H54 (cell line): ENCODE measurements at places on chromosomes 2 and 18.
A peak's percentile ranks its signal among the peaks of the same experiment; 100 is the strongest.

GRCh38 chr18:51164761-51165281 lies 32.7 kb downstream of the MEX3C start:
- DNase-seq: no peak

- no peak for DNase-seq
Measured at GRCh38 chr18:76203552-76203951, 291.5 kb downstream of the ZNF516 start.

GRCh38 chr18:63054901-63055584 lies 264.5 kb downstream of the BCL2 start:
- no peak for DNase-seq

- no peak for DNase-seq
Measured at GRCh38 chr2:149899390-149899789, 311.8 kb upstream of the MMADHC start.

DNA sequence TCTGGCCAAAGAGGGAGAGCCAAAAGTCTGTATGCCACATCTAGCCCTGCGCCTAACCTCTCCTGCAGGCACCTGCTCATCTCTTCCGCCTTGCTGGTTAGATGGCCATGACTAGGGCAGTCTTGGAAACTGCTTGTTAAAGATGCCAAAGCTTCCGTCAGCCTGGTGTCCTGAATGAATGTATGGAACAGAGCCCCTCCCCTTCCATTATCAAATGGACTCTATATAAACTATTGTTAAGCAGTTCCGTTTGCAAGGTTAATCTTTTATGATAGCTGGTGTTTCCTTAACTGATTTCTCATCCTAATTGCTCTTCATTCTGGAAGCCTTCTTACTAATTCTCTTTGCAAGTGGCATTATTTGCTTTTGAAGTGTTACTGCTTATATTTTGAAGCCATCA lies 87.1 kb downstream of the ATP9B start:
- DNase-seq: no peak

DNA sequence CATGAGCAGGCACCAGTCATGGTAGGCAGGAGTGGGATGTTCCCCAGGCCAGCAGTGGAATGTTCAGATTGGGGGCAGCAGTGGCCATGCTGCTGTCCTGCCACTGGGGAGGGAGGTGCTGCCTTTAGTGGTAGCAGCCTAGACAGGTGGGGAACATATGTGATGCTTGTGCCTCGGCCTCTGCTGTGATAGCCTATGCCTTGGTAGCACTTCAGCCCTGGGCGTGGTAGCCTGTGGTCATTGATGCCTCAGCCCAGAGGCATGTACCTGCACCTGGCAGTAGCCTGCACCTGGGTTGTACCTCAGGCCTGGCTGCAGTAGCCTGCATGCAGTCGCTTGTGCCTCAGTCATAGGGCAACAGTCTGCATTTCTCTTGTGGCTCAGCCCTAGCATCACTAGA lies 7.1 kb downstream of the RFTN2 start:
- DNase-seq: no peak

DNA sequence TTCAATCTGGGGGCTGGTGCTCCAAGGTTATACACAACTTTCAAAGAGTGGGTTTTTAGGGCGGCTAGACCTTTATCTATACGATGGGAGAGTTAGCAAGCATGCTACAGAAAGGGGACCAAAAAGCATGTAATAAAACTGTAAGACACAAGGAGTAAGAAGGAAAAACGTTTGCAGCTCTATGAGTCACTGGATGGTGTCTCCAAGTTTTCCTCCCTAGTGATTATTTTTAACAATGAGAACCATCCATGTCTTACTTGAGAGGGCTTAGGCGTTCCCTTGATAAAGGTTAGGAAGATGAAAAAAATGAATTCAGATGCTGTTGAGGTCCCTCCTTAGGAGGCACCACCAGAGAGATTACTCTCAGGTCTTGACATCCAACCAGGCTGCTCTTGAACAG lies 75.9 kb downstream of the HRH4 start:
- no peak for DNase-seq

DNA sequence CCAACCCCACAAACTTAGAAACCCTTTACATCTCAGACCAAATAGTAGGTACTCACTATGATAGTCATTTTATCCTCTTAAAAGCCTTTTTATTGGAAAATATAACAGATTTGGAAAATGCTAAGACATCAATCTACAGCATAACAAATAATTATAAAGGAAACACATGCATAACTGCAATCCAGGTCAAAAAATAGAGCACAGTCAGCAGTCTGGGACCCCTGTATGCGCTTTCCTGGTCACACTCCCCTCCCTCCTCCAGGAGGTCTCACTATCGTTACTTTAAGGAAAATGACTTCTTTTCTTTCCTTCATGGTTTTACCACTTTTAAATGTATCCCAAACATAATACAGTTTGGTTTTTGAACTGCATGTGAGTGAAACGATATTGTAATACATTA lies 90.5 kb upstream of the CCDC150 start:
- DNase-seq: no peak

DNA sequence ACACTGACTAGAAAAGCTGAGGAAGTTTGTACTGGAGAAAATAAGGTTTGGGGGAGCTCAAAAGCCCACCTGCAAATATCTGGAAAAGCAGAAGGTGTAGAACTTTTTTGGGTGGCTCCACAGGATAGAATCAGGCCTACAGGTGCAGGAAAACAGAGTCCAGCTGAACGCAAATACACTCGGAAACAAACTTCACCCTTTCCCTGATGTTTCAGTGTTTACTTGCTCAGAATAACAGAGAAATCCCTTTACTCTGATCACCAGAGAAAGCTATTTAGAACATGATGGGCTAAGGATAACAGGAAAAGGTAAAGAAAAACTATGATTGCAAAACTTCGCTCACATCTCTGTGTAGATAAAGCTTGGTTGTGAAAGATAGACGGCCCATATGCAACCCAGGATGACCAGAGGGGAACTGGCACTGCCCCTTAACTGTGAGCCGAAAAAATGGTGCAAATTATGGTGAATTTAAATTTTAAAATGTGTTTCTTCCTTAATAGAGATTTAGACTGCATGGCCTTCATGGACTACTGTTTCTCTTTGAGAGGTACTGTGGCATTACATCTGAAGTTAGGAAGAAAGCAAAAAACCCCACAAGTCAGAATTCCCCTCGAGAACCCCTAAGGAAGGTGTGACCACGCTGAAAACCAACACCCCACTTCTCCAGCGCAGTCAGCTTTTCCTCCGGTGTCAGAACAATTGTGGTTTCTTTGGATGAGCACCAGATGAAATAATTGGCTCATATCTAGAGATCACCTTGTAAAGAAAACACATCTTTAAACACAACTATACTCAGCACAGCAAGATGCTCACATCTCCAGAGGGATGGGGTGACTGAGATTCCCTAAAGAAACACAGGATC lies 84.5 kb upstream of the TMEM247 start:
- no peak for DNase-seq

DNA sequence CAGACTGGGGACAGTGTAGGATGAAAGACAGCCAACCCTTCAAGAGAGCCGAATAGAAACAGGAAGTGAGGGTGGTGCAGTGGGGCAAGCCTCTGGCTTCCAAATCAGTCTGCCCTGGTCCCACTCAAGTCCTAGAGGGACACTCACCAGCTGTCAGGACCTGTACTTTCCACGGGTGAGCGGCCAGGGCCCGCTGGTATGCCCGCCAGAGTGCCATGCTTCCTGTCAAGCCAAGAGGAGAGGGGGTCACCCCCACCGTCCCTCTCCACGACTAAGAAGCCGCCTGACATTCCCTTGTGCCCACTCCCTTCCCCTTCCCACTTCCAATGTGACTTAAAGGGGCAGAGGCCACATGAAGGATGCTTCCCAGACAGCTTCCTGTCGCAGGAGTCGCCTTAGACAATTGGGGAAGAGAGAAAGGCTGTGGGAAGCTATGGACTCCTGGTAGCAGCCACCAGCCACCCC lies 564 bp downstream of the MPV17 start:
- no peak for DNase-seq

DNA sequence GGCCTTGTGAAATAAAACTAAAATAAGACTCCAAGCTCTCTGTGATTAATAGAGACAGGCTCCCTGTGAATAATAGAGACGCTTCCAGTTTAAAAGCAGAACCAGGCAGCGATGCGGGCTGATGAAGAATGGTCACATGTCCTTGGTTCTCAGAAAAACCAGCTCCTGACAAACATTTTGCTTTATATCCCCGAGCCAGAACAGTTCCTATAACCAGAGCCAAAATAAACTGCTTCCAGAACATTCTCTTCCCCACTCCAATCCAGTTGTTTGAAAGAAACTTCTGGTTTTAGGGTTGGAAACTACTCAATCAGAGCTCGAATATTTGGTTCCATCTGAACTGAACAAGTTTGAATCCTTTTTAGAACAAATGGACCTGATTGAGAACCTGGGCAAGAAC lies 213.7 kb downstream of the TSN start:
- no peak for DNase-seq

DNA sequence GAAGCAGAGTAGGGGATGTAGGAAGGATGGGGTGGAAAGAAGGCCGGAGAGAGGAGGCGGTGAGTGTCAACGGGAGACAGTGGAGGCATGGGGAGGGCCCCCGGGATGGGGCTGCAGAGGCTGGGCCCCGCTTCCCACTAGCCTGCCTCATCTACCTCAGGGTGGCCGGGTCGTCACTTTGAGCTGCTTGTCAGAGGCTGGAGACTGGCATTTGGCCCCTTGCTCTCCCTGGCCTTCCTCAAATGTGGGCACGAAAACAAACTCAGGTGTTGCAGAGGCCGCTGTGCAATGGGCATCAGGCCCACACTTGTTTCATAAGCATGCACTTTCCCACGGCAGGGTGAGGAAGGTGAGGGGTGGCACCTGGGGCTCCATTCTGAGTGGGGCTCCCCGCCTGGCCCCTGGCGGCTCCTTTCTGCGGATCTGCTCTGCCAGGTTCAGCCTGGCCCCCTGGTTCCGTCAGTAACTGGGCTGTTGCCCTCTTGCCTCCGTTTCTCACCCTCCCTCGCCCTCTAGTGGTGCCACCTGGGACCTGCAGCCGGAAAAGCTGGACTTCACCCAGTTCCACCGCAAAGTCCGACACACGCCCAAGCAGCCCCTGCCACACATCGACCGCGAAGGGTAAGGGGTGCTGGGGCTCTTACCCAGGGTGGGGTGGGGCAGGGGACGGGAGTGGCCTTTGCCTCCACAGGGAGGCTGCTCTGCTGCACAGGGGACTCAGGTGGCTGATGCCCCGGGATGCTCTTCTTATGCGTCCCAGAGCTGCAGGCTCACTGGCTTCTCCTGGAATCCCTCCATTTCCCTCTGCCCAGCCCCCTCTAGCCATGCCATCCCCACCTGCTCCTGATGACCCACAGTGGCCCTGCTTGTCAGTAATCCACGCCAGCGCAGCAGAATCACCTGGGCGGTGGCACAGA lies 125.4 kb downstream of the CTIF start:
- peak; percentile 40 for DNase-seq

DNA sequence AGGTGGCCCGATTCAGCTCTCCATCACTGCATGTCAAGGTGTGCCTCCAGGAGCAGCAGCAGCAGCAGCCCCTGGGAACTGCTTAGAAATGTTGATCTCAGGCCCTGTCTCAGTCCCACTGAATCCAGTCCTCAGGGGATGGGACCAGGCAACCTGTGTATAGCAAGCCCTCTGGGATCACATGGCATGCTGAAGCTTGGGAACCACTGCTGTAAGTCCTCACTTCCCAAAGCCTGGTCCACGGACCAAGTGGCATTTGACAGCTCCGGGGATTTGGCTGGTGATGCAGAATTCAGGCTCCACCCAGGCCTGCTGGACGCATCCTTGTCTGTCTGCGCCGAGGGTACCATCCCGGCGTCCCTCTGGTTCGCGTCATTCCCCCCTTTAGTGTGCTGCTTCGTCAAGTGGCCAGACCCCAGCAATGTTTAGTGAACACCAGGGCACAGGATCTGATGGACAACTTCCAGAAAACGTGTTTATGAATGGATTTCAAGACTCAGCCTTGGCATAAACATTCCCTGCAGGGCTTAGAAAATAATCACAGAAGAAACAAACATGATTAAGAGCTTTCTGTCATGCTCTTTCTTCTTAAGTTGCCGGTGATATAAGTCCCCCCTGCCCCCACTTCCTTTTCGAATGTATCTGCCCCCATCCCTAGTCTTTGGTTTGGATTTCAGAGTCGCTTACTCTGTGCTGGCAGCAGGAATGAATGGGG lies 234.0 kb downstream of the GBX2 start:
- DNase-seq: no peak

DNA sequence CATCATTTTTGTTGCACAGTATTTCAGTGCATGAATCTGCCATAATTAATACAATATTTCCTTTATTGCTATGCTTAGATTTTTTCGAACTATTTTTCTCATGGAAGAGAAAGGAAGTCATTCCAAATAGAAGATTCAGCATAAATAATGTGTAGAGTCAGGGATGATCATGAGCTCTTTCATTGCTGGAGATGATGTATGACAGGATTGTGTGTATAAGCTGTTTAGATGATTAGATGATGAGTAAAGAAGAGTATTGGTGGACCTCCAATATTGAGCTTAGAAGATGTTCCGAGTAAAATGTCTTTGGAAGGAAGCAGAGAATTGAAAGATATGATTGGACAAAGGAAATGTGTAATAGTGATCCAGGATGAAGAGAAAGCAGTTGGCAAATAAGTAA lies 364.5 kb downstream of the PARD3B start:
- DNase-seq: no peak

GRCh38 chr2:186612555-186613440 lies 22.9 kb downstream of the ITGAV start:
- DNase-seq: no peak

GRCh38 chr2:42261518-42262195 lies 92.5 kb downstream of the EML4 start:
- no peak for DNase-seq

DNA sequence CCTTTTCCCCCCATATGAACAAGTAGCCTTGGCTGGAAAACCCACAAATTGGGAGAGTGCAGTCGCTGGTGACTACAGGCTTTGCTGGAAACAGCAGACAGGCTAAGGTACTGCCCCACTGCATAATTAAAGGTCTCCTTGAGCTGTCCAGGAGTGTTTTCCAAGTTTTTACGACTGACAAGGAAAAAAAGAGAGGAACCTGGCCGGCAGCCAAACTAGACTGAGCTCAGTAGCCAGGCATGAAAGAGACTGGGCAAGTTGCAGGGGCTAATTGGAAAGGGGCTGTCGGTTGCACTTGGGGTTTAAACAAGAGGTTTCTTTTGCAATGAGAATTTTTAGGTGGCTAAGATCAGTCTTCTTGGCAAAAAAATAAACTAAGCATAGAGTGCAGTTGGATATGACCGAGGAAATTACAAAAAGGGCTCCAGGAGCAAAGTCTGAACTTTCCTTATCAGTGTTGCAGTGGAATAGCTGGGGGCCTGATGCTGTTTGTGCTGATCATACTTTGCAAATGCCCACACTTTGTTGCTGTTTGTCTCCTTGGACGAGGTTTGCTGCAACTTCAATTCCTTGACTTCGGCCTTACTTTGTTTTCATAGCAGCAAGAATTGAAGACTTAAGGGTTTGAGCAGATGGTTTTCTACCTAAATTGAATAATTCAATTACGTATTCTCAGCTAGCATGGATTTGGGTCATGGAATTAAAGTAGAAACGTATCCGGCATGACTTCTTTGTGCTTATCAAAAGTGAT lies 2.1 kb downstream of the GULP1 start:
- no peak for DNase-seq

- no peak for DNase-seq
Measured at GRCh38 chr2:193900292-193900691, 1705.6 kb upstream of the TMEFF2 start.
